Central memory CD4-positive, alpha-beta T cell (primary cell): ENCODE measurements at places on chromosomes 5 and 9.
A peak's percentile ranks its signal among the peaks of the same experiment; 100 is the strongest.

DNA sequence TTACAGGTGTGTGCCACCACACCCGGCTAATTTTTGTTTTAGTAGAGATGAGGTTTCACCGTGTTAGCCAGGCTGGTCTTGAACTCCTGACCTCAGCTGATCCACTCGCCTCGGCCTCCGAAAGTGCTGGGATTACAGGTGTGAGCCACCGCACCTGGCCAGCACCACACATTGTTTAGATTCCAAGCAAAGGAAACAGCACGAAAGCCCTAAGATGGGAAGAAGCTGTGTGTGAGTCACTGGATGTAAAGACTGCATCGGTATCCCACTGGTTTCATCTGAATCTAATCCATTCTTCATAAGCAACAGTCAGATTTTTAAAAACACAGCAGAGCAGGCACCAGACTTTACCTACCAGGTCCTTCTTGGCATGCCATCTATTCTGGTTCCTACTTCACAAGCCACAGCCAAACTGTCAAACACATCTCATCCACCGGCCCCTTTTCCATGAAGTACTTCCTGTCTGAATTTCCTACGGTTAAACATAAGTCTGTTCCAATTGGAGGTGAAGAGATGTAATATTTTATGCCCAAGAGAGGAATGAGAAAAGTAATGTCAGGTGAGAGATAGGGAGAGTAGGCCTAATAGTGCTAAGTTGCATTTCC lies 17.4 kb downstream of the UBTD2 start:
- DNase-seq, result no peak

- no peak for DNase-seq
Measured at GRCh38 chr5:132684491-132684890, 10.7 kb downstream of the IL4 start.

GRCh38 chr5:160349935-160350303 lies 20.5 kb downstream of the C1QTNF2 start:
- DNase-seq, result no peak

DNA sequence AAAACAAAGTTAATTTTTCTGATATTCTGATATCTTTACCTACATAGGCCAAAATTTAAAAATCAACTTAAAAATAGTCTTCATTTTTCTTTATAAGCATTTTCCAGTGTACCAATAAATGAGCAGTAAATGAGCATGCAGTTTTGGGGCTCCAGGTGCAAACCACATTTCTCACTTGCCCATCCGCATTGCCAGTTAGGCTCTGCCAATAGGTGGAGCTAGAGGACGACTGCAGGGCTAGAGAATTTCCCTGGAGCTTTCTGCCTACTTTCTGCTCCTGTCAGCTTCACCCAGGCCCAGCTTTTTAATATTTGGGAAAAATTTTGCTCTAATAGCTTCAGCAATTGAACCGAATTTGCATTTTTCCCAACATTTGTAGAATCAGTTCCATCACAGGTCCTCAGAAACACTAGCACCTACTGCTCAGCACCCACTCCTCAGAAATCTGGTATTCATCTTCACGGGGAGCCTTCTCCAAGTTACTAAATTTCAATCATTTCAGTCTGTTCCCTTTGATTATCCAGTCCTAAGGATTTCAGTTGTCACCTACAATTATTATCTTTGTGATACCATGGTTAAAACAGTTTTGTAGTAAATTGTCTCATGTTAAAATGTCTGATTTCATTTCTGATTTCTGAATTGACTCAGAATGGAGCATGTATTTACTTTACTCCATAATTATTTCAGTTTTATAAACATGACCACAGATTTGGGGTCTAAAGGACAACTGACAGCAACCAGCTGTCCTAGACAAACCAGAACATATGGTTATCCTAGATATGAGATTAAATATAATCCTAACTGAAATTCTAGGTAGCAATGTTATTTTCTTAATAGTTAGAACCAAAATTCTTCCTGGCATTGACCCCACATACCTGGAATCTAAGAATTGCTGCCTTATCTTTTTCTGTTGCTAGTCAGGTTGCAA lies 104.6 kb upstream of the FAM174A start:
- peak; percentile 14 for DNase-seq

DNA sequence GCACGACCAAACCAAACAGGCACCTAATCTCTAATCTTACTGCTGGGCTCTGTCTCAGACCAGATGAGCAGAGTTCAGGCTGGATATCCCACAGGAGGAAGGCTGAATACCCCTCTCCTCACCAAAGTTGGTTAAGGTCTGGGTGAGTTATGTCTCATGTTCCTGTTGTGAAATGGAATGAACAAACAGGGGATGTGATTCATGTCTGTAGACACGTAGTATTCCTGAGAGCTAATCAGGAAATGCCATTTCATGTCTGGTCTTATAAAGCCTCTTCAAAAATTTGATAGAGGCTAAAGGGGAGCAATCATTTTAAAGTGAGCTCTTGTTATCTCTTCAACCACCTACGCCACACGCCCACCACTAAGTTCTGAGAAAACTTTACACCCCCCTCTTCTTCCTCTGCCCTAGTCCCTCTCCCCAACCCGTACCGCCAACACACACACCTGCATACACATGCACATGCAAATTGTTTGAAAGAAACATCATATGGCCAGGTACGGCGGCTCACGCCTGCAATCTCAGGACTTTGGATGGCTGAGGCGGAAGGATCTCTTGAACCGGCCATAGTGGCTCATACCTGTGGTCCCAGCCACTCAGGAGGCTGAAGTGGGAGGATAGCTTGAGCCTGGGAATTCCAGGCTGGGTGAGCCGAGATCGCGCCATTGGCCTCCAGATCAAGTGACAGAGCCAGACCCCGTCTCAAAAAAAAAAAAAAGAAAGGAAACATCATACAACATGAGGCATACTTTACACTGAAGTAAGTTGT lies 69.8 kb upstream of the RAI14 start:
- DNase-seq, result no peak

DNA sequence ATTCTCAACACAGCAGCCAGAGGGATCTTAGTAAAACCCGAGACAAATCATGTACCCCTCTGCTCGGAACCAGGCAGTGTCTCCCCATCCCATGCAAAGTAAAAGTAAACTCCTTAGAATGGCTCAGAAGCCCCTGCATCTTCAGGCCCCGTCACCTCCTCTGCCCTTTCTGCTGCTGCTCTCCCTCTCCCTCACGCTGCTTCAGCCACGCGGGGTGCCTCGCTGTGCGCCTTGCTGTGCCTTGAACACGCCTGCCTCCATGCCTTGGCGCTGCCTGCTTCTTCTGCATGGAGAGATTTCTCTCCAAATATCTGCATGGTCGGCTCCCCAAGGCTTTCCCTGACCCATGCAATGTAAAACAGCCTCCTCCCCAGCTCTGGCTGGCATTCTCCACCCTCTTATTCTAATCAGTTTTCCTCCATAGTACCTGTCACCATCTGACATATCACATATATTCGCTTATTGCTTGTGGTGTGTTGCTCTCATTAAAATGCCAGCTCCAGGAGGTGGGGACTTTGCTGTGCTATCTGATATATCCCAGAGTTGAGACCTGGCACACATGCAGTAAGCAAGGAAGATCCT lies 8.0 kb downstream of the GPRIN1 start:
- DNase-seq, result no peak

DNA sequence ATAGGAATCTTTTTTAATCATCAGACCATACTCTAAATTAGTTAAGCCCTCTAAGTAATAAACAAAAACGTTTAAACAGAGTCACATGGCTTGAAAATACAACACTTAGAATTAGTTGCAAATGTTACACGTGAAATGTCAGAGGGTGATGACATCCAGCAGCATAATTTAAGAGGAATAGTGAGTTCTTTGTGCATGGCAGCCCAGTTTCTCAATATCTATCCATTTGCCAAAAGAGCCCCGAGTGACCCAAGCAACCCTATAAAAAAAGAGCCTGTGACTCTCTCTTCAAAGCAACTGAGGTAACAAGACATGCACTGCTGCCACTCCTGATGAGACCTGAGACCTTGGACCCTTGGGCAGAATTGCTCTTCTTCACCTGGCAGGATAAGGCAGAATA lies 96.9 kb upstream of the RASA1 start:
- DNase-seq, result no peak

DNA sequence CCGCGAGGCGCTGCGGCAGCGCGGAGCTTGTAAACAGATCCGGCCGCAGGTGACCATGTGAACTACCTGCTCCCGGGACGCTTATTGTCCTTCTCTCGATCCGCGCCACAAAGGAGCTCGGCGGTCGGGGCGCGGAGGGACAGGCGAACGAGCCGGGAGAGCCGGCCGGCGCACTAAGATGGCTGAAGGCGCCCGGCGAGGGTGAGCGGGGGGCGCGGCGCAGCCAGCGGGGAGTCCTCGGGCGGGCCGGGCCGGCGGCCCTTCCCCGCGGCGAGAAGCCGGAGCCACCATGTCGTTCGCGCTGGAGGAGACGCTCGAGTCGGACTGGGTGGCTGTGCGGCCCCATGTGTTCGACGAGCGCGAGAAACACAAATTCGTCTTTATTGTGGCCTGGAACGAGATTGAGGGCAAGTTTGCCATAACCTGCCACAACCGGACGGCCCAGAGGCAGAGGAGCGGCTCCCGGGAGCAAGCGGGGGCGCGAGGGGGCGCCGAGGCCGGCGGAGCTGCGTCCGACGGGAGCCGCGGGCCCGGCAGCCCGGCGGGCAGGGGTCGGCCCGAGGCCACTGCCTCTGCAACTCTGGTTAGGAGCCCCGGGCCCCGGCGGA lies 535 bp downstream of the JMY start:
- no peak for DNase-seq

GRCh38 chr9:97961361-97961760 lies 21.8 kb upstream of the ANP32B start:
- no peak for DNase-seq

DNA sequence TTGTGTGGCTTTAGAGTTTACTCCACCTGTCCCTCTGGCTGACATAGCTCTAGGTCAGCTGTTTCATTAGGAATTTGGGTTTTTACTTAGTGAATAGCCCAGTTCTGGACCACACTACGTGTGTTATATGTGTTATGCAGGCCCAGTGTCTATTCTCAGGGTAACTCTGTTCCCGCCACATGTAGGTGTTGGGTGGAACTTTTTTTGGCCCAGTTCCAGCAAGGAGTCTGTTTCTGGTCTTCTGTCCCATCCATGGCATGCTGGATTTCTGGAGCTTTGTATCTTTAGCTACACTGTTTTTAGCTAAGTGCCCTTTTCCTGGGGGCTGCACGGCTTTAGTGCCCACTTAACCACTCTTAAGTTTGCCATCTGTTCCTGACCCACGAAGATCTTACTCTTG lies 15.5 kb downstream of the RMI1 start:
- DNase-seq, result no peak

- no peak for DNase-seq
Measured at GRCh38 chr5:107195890-107196395, 474.8 kb downstream of the EFNA5 start.

GRCh38 chr9:23606107-23606506 lies 219.9 kb downstream of the ELAVL2 start:
- no peak for DNase-seq

- DNase-seq, result no peak
Measured at GRCh38 chr9:7561527-7562080, 238.0 kb downstream of the DMAC1 start.

DNA sequence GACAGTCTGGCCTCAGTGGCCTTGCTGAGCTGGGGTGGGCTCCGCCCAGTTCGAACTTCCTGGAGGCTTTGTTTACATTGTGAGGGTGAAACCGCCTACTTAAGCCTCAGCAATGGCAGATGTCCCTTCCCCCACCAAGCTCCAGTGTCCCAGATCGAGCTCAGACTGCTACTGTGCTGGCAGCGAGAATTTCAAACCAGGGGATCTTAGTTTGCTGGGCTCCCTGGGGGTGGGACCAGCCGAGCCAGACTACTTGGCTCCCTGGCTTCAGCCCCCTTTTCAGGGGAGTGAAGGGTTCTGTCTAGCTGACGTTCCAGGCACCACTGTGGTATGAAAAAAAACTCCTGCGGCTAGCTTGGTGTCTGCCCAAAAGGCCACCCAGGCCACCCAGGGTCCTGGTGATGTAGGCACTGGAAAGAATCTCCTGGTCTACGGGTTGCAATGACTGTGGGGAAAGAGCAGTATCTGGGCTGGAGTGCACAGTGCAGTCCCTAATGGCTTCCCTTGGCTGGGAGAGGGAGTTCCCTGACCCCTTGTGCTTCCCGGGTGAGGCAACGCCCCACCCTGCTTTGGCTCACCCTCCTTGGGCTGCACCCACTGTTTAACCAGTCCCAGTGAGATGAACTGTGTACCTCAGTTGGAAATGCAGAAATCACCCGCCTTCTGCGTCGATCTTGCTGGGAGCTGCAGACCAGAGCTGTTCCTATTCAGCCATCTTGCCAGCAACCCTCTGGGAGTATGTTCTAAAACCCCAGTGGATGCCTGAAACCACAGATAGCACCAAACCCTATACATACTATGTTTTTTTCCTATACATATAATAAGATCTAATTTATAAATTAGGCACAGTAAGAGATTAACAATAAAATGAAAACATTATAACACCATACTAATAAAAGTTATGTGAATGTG lies 95.5 kb downstream of the TMEM161B start:
- DNase-seq, result no peak

DNA sequence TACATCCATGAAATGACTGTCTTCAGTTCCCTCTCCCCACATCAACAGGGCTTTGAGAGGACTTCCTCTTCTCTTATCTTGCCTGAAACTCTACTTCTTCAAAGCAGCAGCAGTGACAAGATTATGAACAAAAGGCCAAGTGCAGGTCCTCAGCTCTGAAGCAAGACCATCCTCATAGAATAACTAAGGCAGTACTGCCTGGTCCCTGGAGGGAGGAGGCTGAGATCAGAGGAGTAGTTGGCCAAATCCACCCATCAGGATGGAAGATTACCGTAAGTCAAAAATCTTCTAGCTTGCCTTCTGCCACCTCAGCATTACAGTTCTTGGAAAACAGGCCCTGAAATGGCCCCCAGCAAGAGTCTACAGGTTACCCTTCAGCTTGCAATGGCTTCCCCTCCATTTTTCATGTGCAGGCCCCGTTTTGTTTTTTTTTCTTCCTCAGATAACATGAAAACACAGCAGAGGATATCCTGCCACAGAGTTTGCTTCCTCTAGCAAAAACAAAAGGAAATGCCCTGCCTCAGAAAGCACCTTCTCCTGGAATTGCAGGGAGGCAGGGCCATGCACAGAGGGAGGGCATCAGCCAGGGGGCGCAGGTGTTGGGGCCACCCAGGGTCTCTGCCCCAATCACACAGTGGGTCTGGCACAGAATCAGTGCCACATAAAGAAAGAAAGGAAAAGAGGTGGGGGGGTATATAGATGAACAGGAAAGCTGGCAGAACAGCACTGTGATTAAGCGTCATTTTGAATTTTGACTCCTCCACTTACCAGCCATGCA lies 40.0 kb downstream of the KLHL3 start:
- DNase-seq, result peak; percentile 54

DNA sequence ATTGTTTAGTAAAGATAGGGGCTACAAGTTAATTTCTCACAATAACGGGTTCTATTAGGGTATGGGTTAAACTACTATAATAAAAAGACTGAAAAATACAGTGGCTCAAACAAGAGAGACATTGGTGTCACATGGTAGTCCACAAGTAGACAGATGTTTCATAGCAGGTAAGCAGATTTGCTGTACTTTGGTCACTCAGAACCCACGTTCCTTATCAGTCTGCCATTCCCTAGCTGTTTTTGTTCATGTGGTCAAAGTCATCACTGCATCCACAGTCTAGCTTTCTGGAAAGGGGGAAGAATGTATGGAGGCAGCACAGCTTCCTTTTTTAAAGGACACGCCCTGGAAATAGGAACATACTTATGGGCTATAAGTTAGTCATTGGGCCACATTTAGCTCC lies 73.0 kb downstream of the SLC12A2 start:
- no peak for DNase-seq
